ENCODE measurements at places on chromosomes 3 and 15.

DNA sequence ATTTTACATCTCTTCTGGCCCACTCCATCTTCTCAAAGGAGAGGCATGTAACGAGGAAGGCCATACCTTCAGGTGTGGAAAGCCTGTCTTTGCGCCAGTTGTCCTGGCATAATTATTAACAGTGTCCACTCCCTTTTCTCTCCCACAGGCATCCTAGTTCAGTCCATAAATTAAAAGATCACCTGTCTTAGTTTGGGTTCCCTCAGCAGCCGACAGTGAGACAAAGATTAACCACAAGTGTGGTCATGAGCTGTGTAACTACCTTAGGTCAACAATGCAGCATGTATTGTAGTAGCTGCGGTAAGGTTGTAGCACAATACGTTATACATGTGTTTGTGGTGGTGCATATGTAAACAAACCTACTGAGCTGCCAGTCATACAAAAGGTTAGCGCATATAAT, 103.3 kb upstream of the GALNT15 start:
- H3K27ac ChIP-seq: no peak overlapping the region
- DNase-seq: no peak
- no peaks in the 10 kb centered on the region for H3K27me3 ChIP-seq
- no peaks in the 10 kb centered on the region for H3K36me3 ChIP-seq
- H3K4me1 ChIP-seq: no peaks in the 10 kb centered on the region

GRCh38 chr15:40933517-40933902, 4.4 kb downstream of the DLL4 start:
- H3K36me3 ChIP-seq: peaks cover 3% of the 10 kb centered on the region
- peaks cover 34% of the 10 kb centered on the region for H3K4me1 ChIP-seq
- no peak overlapping the region for H3K27ac ChIP-seq
- no peak for DNase-seq

DNA sequence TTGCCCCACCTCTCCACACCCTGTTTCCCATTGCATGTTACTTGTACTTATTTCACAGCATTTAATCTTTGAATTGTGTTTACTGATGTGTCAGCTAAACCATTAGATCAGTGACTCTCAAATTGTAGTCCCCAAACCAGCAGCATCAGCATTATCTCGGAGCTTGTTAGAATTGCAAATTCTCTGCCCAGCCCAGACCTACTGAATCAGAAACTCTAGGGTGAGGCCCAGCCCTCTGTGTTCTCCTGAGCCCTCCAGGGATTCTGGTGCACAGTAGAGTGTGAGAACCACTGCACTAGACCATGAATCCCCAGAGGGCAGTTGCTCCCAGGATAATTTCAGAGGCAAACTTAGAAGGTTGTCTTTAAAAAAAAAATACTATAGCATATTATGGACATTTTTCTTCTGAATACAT, 13.0 kb downstream of the PLD1 start:
- no peaks in the 10 kb centered on the region for H3K4me1 ChIP-seq
- H3K27me3 ChIP-seq: peaks cover 7% of the 10 kb centered on the region
- no peaks in the 10 kb centered on the region for H3K36me3 ChIP-seq
- H3K4me3 ChIP-seq: no peak overlapping the region
- no peak for DNase-seq

- H3K4me1 ChIP-seq: no peaks in the 10 kb centered on the region
- H3K27ac ChIP-seq: no peak overlapping the region
- H3K27me3 ChIP-seq: no peaks in the 10 kb centered on the region
Observed at GRCh38 chr3:147930232-147930807, 521.2 kb downstream of the ZIC1 start.

- no peak for DNase-seq
- H3K4me3 ChIP-seq: no peak overlapping the region
- no peaks in the 10 kb centered on the region for H3K36me3 ChIP-seq
- H3K27ac ChIP-seq: no peak overlapping the region
- peaks cover 9% of the 10 kb centered on the region for H3K27me3 ChIP-seq
- no peaks in the 10 kb centered on the region for H3K4me1 ChIP-seq
Observed at GRCh38 chr3:30221619-30222018, 384.8 kb upstream of the TGFBR2 start.

- peaks cover 18% of the 10 kb centered on the region for H3K27me3 ChIP-seq
- DNase-seq: no peak
- H3K27ac ChIP-seq: no peak overlapping the region
- H3K4me1 ChIP-seq: peaks cover 6% of the 10 kb centered on the region
- H3K36me3 ChIP-seq: no peaks in the 10 kb centered on the region
- no peak overlapping the region for H3K4me3 ChIP-seq
Observed at GRCh38 chr3:124781476-124782376, 51.5 kb downstream of the UMPS start.

DNA sequence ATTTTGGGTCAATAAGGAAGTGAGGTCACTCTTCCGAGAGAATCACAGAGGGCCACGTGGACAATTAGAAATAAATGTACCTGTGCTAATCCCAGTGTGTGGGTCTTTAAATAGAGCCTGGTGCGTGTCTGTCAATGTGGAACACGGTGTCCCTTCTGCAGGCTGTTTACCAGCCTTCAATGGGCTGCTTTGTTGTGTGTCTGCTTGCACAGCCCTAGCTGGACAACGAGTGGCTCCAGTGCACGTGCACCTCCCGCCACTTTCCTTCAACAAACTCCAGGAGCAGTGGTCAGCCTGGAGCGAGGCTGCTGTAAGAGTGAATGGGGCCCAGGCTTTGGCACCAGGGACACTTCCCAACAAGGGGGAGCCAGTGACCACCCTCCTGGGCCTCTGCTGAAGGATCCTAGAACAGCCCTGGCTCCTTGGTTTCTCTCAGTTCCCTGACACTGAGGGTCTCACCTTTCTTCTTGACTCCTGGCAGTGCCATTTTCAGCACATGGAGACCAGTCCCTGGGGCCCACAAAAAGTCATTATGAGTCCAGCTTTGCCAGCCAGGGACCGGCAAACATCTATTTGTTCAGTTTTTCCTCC, 76.1 kb downstream of the ISG20 start:
- no peaks in the 10 kb centered on the region for H3K4me1 ChIP-seq
- peaks cover 75% of the 10 kb centered on the region for H3K27me3 ChIP-seq
- no peak overlapping the region for H3K4me3 ChIP-seq

GRCh38 chr15:69734699-69735098, 282.1 kb downstream of the RPLP1 start:
- H3K27ac ChIP-seq: no peak overlapping the region
- peaks cover 7% of the 10 kb centered on the region for H3K4me1 ChIP-seq
- H3K27me3 ChIP-seq: no peaks in the 10 kb centered on the region
- H3K4me3 ChIP-seq: no peak overlapping the region
- DNase-seq: no peak

DNA sequence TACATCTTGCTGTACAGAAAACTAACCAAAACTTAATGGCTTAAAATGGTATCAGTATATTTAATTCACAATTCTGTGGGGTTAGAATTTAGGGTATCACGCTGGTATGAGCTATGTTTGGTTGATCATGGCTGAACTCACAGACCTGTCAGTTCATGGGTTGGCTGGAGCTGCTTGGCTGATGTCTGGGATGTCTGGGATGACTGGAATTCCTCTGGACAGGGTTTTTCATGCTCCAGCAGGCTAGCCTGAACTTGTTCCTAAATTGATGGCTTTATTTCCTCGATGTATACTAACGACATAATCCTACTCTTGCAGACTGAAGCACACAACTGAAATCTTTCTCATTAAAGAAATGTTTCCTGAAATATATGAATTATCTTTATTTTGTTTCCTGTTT, 338.9 kb upstream of the GBE1 start:
- no peaks in the 10 kb centered on the region for H3K27me3 ChIP-seq
- H3K27ac ChIP-seq: no peak overlapping the region
- H3K4me1 ChIP-seq: no peaks in the 10 kb centered on the region
- DNase-seq: no peak
- no peaks in the 10 kb centered on the region for H3K36me3 ChIP-seq

- peaks cover 7% of the 10 kb centered on the region for H3K4me1 ChIP-seq
- H3K27ac ChIP-seq: no peak overlapping the region
- H3K27me3 ChIP-seq: peaks cover 7% of the 10 kb centered on the region
- H3K4me3 ChIP-seq: no peak overlapping the region
- H3K36me3 ChIP-seq: no peaks in the 10 kb centered on the region
Observed at GRCh38 chr15:70545526-70545925, 217.8 kb downstream of the UACA start.

GRCh38 chr15:83947156-83947555, 288.4 kb upstream of the GOLGA6L4 start:
- H3K4me3 ChIP-seq: no peak overlapping the region
- H3K27ac ChIP-seq: no peak overlapping the region
- peaks cover 9% of the 10 kb centered on the region for H3K27me3 ChIP-seq
- no peak for DNase-seq

DNA sequence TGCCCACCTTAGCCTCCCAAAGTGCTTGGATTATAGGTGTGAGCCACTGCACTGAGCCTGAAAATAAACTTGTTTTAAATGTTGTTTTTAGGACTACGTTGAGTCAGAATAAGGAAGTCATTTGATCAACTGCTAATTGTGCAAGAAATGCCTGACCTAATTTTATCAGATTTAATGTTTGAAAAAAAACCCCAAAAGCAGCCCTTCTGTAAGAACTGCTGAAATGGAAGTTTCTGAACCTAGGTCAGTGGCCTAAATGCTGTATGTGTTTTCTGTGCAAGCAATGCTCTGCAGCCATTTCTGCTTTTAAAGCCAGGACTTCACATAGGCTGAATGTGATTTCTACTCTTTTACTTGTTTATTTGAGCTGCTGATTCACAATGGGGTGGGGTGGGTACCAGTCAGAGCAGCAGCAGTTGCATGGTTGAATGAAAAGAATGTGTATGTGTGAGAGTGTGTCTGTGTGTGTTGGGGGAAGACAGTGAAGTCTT, 6.6 kb downstream of the GPX1 start:
- H3K27me3 ChIP-seq: no peaks in the 10 kb centered on the region
- peaks cover 6% of the 10 kb centered on the region for H3K36me3 ChIP-seq
- no peak overlapping the region for H3K4me3 ChIP-seq
- DNase-seq: no peak
- H3K27ac ChIP-seq: no peak overlapping the region

DNA sequence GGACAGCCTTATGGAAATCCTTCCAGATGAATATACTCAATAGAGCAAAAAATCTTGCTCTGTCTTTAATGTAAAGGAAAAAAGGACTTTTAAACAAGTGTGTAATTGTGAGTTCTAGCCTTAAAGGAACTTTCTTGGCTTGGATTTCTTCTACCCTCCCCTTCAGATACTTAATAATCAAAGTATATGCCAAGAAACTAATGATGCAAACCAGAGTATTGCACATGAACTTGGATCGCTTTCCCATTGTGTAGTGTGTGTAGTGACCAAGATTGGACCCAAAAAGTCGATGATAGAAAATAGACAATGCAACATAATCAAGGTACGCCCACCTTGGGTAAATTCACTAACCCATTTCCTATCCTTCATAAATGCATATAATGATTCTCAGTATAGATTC, 123.8 kb downstream of the TIGIT start:
- H3K27me3 ChIP-seq: no peaks in the 10 kb centered on the region
- no peak overlapping the region for H3K27ac ChIP-seq
- H3K36me3 ChIP-seq: no peaks in the 10 kb centered on the region
- no peak overlapping the region for H3K4me3 ChIP-seq
- H3K4me1 ChIP-seq: peaks cover 3% of the 10 kb centered on the region

- H3K27ac ChIP-seq: no peak overlapping the region
- H3K4me1 ChIP-seq: peaks cover 14% of the 10 kb centered on the region
- no peak overlapping the region for H3K4me3 ChIP-seq
- peaks cover 2% of the 10 kb centered on the region for H3K36me3 ChIP-seq
Observed at GRCh38 chr15:62742409-62743171, 300.0 kb upstream of the TPM1 start.

DNA sequence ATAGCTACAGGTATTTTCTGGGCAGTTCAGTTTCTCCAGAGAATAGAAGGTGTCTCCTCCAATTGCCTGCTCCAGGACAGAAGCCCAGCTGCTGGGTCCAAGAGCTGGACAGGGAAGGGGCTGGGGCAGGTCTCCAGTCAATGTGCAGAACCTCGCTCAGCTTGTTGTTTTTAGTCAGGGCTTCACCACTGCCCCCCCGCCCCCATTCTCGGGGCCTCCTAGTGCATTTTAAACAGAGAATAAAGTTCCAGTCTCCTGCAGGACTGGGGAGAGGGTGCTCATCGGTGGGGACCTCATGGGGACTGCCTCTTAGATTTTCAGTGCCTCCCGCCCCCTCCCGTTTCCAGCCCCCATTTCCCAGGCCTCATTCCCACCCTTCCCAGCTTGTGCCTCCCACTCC, 216.6 kb downstream of the XXYLT1 start:
- no peak for DNase-seq
- peaks cover 44% of the 10 kb centered on the region for H3K27me3 ChIP-seq
- H3K4me3 ChIP-seq: no peak overlapping the region
- H3K27ac ChIP-seq: no peak overlapping the region
- no peaks in the 10 kb centered on the region for H3K4me1 ChIP-seq

DNA sequence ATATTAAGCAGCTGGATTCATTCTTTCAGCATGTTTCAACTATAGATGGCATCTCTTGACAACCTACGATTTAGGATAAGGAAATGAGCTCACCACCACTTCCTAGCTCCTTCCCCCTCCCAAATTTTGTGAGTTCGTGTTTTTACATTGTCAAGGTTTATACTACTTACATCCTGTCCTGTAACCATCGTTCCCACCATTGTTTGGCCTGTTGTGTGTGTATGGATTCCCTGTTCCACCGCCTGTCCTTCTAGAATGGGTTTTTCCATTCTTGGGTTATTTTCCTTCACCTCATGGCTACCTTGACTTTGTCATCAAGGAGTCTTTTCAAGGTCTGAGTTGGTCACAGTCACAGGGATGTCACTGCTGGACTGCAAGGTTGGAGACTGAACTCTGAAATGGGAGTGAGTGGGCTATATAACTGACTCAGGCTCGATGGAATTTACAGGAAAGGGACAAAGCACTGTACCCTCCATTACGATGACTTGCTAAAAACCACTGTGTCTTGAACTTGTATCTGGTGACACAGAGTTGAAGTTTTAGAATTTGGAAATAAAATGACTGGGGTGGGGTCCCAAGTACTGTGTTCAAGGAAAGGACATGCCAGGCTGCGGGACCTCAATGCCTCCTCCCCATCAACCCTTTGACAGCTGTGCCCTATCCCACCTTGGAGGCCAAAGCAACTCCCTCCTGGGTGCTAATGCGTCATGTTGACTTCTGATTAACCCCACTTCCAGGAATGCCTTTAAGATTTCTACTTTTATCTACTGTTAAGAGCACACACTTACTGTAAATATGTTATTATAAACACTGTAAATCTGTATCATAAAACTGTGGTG, 66.8 kb upstream of the BLM start:
- H3K27ac ChIP-seq: no peak overlapping the region
- H3K27me3 ChIP-seq: peaks cover 15% of the 10 kb centered on the region
- DNase-seq: no peak
- H3K4me1 ChIP-seq: peaks cover 16% of the 10 kb centered on the region
- no peaks in the 10 kb centered on the region for H3K36me3 ChIP-seq

DNA sequence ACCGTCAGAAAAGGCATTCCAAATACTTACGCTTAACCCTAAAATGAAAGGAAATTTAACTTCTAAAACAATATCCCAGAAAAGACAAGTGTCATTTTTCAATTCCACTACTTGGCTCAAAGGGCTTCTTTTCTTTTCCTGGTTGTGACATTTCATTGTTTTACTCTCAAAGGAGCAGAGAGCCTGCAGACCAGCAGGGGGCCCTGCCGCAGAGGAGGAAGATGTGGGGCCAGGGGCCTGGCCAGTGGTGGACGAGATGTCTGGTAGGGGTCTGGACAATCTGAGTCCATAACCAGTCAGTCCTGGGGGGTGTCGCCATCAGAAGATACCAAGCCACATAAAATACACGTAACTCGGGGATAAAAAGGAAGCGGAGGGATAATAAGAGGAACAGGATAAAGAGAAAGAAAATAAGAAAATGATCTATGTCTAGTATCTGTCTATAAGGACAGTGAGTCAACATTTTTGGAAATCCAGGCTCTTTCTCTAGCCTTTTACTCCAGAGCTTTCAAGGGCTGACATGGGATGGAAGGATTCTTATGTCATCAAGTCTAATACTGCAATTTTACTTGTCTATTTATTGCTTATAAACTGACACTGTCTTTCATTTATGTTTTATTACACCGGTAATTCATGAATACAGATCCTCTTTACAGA, 54.2 kb upstream of the ARHGEF3 start:
- H3K4me3 ChIP-seq: no peak overlapping the region
- H3K27me3 ChIP-seq: no peaks in the 10 kb centered on the region
- H3K4me1 ChIP-seq: peaks cover 50% of the 10 kb centered on the region
- no peak for DNase-seq
- H3K36me3 ChIP-seq: peaks cover 8% of the 10 kb centered on the region
